ENCODE measurements at places on chromosomes 2 and 18.

- no peak for DNase-seq
These were observed 236.7 kb downstream of the TMX3 start for GRCh38 chr18:68478246-68478645.

DNA sequence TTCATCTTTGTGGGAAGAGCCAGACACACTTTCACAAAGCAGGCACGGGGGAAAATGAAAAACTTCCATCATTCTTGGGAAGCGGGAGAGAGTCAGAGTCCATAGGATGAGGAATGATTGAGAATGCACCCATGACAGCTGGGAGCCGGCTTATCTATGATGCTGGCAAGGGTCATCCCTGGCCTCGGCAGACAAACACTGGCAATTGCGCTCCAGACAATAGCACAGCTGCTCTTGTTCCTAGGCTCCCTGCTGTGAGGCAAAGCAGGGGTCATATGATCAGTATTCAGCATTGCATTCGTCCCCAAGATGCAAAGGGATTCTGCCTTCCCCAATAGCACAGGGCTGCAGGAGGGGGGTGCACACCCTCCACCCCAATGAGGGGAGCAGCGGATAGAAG, 33.0 kb downstream of the CYRIA start:
- DNase-seq = no peak

DNA sequence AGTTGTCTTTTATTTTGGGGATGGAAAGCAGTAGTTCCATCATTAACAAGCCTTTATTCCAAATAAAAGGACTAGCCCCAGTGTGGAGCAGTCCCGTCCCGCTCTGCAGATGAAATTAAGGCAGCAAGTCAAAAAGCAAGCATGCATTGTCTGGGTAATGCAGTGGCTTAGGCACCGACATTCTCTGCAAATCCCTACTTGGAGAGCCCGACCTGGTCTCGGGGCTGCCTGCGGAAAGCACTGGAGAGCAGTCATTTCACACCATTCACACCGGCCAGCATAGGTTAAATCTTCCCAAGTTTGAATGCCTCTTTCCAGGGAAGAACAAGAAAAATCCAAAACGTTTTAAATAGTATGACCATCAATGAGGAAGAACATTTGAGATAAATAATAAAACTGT, 24.4 kb upstream of the RAB12 start:
- no peak for DNase-seq

GRCh38 chr18:52431683-52432082, 91.7 kb downstream of the DCC start:
- no peak for DNase-seq

DNA sequence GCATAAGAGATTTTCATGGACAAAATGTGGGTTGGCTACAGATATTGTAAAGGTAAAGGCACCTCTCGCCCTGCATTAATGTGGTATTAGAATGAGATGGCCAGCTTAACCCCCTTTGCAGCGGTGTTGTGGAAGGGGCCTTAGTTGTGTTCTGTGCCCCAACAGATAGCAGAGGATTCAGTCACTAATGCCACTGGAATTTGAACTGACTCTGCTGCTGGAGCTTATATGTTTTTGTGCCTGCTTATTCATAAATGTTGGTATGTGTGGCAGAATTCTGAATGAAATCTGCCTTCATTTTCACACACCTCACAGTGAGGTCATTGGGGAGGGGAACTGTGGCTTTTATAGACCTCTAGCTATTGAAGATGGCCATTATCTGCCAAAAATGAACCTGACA, 90.7 kb upstream of the ITGA6 start:
- DNase-seq = no peak

- no peak for DNase-seq
These were observed 887.9 kb upstream of the KLHL29 start for GRCh38 chr2:22497064-22497463.

- DNase-seq = no peak
These were observed 173.0 kb upstream of the ALKAL2 start for GRCh38 chr2:460861-461260.

DNA sequence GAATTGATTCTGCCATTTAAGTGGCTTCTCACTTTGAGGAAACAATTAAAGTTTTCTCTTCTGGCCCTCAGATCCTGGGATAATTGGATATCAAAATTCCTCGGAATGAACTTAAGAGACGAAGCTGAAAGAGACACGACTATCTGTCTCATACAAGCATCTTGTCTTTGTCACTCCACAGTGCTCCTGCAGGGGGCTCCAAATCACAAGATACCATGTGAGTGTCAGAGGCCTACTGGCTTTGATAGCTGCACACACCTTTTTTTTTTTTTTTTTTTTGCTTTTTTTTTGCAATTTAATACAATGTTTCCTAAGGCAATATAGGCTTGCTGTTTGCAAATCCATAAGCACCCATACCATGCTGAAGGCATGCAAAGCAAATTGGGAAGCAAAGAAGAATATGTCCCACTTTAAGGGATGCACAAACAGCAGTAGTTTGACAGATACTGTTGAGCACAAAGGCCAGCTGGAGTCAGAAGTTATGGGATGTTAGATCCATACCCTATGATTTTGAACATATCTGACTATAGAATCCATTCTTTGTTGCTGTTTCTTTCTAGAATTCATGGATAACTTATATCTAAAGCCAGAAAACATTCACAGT, 109.0 kb upstream of the CBLN2 start:
- no peak for DNase-seq

Data from tibial artery (tissue), 4 donors.